Activated T-helper 1 cell treated with anti-CD3 and anti-CD28 coated beads, Interleukin-12 subunit alpha, Interleukin-12 subunit beta, Interleukin-2, Interleukin-4 antibody, amounts not matched to agents 30 ng/mL and 10 ng/mL and 1 ng/mL, durations not matched to agents 14 hours and 24 hours and 36 hours (primary cell): ENCODE measurements at places on chromosomes 13 and 19. TPM values are rescaled to one million over a fixed set of nuclear protein-coding genes. Genes with fewer than 3 reads are reported as not detected.

ERFL gene
- 3.1 TPM in 2 replicates for total RNA-seq

SYNGR4 gene
- 0.61 TPM in 1 of 2 replicates, not detected in the other for total RNA-seq

KIR2DL1 gene
- total RNA-seq = not detected in 2 replicates

PRODH2 gene
- not detected in 2 replicates for total RNA-seq

FFAR3 gene
- 0.20 and 0.36 TPM in 2 replicates for total RNA-seq

MISP gene
- not detected in 2 replicates for total RNA-seq

GRCh38 chr19:14505488-14506239, 9.7 kb upstream of the GIPC1 start:
- peak; percentile 63 for DNase-seq
- peaks cover 9% of the 10 kb centered on the region for H3K27me3 ChIP-seq
- H3K27ac ChIP-seq = peak overlapping the region; percentile 27
- no peaks in the 10 kb centered on the region for H3K36me3 ChIP-seq
- H3K4me3 ChIP-seq = no peak overlapping the region
- peaks cover 35% of the 10 kb centered on the region for H3K4me1 ChIP-seq

- peak; percentile 83 for DNase-seq
- H3K27me3 ChIP-seq = peaks cover 1% of the 10 kb centered on the region
- peak overlapping the region; percentile 97 for H3K4me3 ChIP-seq
- H3K27ac ChIP-seq = peak overlapping the region; percentile 99
Observed at GRCh38 chr19:10104665-10105508, 1.3 kb upstream of the PPAN start.

DNA sequence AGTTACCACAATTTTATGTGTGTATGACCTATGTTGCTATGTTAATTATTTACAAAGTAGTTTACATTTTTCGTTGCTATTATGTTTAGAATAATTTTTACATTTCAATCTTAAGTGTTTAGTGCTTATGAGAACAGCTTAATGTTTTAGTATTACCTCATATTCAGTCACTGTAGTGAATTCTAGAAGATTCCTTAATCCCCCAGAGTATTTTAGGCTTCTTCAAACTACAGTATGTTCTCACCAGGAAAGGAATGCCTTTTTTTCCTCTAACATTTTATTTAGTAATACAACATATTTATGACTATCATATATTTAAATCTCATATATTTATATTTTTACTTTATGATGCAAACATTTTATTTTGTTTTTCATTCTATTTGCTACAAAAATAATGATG, 612.1 kb upstream of the KLHL1 start:
- H3K4me3 ChIP-seq = no peak overlapping the region
- no peak for DNase-seq
- H3K4me1 ChIP-seq = no peaks in the 10 kb centered on the region
- H3K36me3 ChIP-seq = no peaks in the 10 kb centered on the region
- no peak overlapping the region for H3K27ac ChIP-seq

- peaks cover 45% of the 10 kb centered on the region for H3K4me1 ChIP-seq
- no peak overlapping the region for H3K4me3 ChIP-seq
- DNase-seq = no peak
- no peaks in the 10 kb centered on the region for H3K36me3 ChIP-seq
- H3K27ac ChIP-seq = no peak overlapping the region
- no peaks in the 10 kb centered on the region for H3K27me3 ChIP-seq
Observed at GRCh38 chr19:35216016-35216832, 12.3 kb downstream of the FAM187B start.

DNA sequence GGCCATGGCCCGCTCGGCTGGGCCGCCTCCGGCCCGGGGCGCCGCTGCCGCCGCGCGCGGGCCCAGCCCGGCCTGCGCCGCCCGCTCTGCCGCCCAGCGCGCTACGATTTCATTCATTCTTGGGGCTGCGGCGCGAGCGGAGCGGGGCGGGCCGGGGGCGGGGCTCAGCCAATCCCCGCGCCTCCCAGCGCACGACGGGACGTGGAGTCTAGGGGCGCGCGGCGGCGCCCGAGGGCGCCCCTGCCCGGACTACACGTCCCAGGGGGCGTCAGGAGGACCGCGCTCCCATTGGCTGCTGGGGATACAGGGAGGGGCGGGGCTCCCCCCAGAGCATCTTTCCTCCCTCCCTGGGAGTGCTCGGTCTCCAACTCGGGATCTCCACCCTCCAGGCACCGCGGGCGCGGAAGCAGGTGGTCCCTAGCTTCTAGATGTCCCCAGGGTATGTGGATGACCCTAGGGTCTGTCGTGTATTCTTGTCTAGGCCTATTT, 5.6 kb upstream of the DPF1 start:
- no peak overlapping the region for H3K4me3 ChIP-seq
- no peaks in the 10 kb centered on the region for H3K36me3 ChIP-seq
- peaks cover 20% of the 10 kb centered on the region for H3K4me1 ChIP-seq
- peak; percentile 68 for DNase-seq
- peaks cover 51% of the 10 kb centered on the region for H3K27me3 ChIP-seq
- H3K27ac ChIP-seq = no peak overlapping the region

- H3K4me3 ChIP-seq = no peak overlapping the region
- peaks cover 4% of the 10 kb centered on the region for H3K27me3 ChIP-seq
Observed at GRCh38 chr13:93861818-93862217, 617.7 kb downstream of the DCT start.

DNA sequence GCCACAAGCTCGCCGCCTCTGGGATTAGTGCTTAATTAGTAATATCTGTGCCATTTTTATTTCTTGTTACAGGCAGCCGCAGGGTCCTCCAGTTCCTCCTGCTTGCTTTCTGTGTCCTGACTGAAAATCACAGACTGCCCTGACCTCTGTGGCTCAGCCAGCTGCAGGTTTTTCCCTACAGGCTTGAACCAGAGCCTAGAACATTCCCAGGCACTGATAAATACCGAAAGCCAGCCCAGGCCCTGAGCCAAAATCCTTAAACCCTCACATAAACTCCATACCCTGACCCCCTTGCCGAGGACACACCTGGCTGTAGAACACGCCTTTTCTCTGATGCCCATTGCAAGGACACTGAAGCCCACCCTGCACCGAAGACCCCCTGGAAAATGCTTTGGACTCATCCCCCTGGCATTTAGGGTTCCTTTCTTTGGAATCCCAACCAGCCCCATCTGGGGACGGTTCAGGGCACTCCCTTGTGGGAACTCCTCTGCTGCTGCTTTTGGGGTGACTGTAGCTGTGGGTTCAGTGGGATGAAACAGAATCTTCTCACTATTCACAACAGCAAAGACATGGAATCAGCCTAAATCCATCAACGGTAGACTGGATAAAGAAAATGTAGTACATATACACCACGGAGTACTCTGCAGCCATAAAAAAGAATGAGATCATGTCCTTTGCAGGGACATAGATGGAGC, 15.5 kb downstream of the DPP9 start:
- DNase-seq = no peak
- no peaks in the 10 kb centered on the region for H3K27me3 ChIP-seq
- no peak overlapping the region for H3K4me3 ChIP-seq
- H3K4me1 ChIP-seq = no peaks in the 10 kb centered on the region

DNA sequence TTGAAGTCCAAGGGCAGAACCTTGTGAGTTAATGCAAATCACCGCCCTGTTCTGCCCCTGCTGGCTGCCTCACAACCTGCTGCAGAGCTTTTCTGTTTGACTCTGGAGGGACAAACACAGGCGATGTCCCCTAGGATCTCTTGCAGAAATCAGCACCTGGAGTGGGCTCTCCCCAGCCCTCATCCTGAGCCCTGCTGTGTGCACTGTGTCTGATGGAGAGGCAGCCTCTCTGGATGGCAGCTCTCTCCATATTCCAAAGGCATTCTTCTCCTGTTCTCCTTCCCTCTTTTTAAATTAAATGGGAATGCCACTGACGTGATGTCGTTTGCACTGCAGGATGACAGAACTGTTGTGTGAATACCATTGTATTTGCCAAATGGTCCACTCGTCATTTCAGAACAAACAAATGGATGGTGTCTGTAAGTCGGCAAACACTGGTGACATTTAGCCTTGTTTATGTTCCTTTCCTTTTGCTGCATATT, 184.1 kb downstream of the ZNF536 start:
- no peaks in the 10 kb centered on the region for H3K4me1 ChIP-seq
- no peak overlapping the region for H3K27ac ChIP-seq
- H3K27me3 ChIP-seq = no peaks in the 10 kb centered on the region
- H3K36me3 ChIP-seq = no peaks in the 10 kb centered on the region
- DNase-seq = no peak
- H3K4me3 ChIP-seq = no peak overlapping the region

DNA sequence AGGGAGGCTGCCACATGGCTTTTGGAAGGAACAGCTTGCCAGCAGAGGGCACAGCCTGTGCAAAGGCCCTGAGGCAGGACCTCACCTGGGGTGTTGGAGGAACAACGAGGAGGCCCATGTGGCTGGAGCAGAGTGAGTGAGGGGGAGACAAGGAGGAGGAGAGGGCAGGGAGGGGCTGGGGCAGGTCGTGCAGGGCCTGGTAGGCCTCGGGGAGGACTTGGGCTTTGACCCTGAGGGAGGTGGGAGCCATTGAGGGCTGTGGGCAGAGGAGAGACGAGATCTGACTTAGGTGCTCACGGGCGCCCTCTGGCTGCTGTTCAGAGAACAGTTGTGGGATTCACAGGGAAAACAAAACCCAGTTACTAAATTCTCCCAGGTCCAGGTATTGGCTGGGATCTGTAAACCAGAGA, 25.2 kb downstream of the ZNRF4 start:
- no peak overlapping the region for H3K27ac ChIP-seq
- H3K4me1 ChIP-seq = no peaks in the 10 kb centered on the region

- DNase-seq = no peak
- no peak within 1 kb of the TSS for H3K4me3 ChIP-seq
- peaks cover 20% of the 10 kb centered on the region for H3K27me3 ChIP-seq
- H3K27ac ChIP-seq = no peak within 1 kb of the TSS
- no peaks in the 10 kb centered on the region for H3K36me3 ChIP-seq
Observed at GRCh38 chr19:51064534-51065220, at the start of gene KLK13. TSS of gene KLK13 (minus strand) at chr19:51065092. CDS start at chr19:51065067, 25 bp downstream.

DNA sequence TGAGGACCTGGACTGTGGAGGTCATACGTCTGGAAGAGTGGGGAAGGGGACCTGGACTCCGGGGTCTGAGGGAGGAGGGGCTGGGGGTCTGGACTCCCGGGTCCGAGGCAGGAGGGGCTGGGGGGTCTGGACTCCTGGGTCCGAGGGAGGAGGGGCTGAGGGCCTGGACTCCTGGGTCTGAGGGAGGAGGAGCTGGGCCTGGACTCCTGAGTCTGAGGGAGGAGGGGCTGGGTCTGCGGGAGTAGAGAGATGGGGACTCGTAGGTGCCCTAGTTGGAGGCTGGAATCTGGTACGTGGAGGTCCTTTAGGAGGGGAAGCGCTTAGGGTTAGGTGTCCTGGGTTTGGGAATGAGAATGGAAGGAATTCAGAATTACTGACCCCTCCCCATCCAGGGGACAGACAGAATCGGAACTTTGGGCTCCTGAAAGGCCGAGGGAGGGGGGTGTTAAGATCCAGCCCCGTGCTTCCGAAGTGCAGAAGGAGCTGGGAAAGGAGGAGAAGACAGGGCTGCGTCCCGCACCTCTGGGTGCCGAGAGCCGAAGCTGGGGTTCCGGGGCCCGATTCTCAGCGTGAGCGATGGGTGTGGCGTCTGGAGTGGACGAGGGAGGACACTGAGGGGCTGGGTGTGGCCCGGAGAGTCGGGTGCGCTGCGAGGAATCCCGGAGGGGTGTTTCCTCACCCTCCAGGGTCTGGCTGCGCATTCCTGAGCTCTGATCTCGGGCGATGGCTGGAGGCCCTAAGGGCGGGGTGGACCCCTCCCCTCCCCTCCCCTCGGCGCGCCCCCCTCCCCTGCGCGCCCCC, 608 bp downstream of the MYADM start:
- peaks cover 13% of the 10 kb centered on the region for H3K36me3 ChIP-seq
- peaks cover under 1% of the 10 kb centered on the region for H3K27me3 ChIP-seq
- H3K4me3 ChIP-seq = peak overlapping the region; percentile 94
- H3K27ac ChIP-seq = peak overlapping the region; percentile 89
- DNase-seq = peak; percentile 38

DNA sequence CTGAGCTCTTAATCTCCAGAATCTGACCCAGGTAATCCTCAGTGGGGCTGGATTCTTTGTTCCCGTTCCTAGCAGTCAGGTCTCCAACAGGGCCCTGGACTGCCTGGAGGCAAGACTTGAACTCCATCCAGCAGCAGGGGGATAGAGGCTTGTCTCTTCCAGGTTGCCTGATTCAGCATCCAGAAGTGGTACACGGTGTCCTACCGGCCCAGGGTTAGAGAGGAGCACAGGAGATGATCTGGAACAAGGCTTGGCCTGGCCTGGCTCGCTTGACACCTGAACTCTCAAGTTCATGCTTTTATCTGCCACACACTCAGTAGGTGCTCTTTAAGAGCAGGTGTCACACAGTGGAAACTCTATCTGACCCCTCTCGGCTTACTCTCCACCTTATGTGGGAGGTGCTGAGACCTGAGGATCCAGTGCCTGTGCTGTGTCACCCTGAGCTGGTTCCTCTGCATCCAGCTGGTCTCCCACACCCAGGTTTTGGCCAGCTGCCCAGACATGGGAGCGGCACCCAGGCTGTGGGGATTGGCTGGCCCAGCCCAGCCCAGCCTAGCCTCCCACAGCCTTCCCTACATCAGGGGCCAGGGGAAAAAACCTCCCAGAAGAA, at the start of gene CYP4F3:
Gene CYP4F3 (plus strand): TSS at position 604 of the 610 bp plus-strand sequence. CDS start 519 bp downstream, outside the sequence.
- no peaks in the 10 kb centered on the region for H3K36me3 ChIP-seq
- DNase-seq = no peak
- H3K4me1 ChIP-seq = no peaks in the 10 kb centered on the region
- no peak within 1 kb of the TSS for H3K27ac ChIP-seq
- H3K27me3 ChIP-seq = no peaks in the 10 kb centered on the region

- peaks cover 59% of the 10 kb centered on the region for H3K4me1 ChIP-seq
- DNase-seq = peak; percentile 67
- peak overlapping the region; percentile 24 for H3K4me3 ChIP-seq
- H3K27me3 ChIP-seq = peaks cover 5% of the 10 kb centered on the region
- H3K27ac ChIP-seq = peak overlapping the region; percentile 48
Observed at GRCh38 chr13:40026174-40026585, 370.7 kb downstream of the COG6 start.

DNA sequence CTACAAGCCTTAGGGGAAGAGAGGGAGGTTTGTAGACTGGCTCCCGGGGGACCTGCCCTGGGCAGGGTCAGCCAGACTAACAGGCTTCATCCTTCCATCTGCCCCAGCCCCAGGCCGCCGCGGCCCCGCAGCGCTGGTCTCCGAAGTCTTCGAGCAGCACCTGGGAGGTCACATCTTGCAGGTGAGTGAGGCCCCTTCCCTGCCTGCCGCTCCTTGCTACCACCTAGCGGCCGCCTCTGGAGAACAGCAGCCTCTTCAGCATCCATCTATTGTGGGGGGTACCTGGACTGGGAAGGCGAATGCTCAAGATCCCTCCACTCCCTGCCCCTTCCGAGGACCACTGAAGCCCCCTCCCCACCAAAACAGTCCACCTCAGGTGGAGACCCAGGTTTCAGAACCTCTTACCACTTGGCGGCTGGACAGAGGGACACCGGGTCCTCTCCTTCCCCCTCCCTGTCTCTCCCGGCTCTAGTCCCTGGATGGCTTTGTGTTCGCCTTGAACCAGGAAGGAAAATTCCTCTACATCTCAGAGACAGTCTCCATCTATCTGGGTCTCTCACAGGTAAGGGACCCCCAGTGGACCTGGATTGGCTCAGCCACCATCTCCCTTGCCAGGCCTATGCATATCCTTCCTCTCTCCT, 12.7 kb downstream of the NPAS1 start:
- peaks cover 24% of the 10 kb centered on the region for H3K4me1 ChIP-seq
- H3K27ac ChIP-seq = no peak overlapping the region
- DNase-seq = peak; percentile 47
- no peaks in the 10 kb centered on the region for H3K36me3 ChIP-seq
